ENCODE measurements at places on chromosomes 7 and 10.
A peak's percentile ranks its signal among the peaks of the same experiment; 100 is the strongest.

DNA sequence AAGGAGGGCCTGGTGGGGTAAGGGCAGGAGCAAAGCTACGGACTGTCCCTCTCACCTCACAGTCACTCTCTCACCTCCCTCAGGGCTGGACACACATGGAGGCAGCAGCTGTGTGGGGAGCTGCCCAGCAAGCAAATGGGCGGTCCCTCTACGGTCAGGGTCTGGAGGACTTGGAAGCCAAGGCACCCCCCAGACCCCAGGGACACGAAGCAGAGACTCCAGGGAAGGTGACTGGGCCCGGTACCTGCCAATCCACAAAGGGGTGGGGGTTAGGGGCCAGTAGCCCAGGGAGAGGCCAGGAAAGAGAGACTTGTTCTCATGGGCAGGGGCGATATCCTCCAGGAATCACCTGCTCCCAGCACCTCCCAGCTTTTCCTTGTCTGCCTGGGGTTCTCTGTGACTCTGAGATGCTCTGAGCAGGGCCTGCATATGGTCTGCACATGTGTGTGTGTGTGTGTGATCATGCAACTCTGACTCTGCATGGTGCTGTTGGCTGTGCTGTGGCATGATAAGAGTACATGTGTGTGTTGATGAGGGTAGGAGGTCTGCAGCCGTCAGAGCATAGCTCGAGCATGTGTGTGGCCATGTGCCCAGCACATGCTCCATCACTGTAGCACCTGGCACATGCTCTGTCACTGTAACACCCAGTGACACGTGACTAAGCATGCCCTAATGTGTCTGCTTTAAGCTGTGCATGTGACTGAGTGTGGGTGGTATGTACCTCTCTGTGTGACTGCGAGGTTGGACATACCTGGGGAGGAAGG, 4.6 kb upstream of the LDB3 start:
- DNase-seq: no peak

DNA sequence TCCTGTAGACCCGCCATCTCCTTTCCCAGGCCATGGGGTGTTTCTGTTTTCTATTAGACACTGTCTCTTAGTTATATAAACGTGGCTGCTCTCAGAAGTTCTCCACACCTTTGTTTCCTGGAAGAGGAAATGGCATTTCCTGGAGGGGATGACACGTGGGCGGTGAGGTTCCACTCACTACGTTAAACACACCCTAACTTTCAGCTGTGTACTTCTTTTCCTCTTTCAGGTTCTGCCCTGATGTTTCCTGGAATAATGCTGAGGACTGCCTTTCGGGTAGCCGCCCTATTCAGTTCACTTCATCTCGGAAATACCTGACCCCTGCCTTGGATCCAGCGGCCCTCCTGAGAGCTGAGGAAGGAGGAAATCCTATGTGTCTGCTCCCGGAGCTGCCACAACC, 3.4 kb upstream of the PRKCQ start:
- DNase-seq: no peak

- no peak for DNase-seq
Measured at GRCh38 chr10:19683356-19683755, 132.9 kb upstream of the PLXDC2 start.

- DNase-seq: no peak
Measured at GRCh38 chr7:97015756-97016380, 8.8 kb downstream of the DLX5 start.

- DNase-seq: no peak
Measured at GRCh38 chr10:8316284-8316683, 261.8 kb downstream of the GATA3 start.

DNA sequence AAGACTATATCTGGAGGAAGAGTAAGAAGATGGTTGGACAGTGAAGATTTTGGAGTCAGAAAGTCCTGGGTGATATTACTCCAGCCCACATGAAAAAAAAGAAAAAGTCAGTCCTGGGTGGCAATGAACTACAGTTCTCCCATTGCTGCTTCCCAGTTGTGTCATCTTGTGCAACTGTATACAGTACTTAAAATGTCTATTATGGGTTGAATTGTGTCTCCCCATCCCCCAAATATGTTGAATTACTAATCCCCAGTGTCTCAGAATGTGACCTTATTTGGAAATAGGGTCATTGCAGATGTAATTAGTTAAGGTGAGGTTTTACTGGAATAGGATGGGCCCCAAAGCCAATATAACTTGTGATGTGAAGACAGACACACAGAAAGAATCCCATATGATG, 15.6 kb downstream of the SEC23IP start:
- DNase-seq: no peak

- no peak for DNase-seq
Measured at GRCh38 chr7:78140109-78140508, 341.5 kb downstream of the PHTF2 start.

GRCh38 chr7:125814100-125814499, 884.5 kb upstream of the POT1 start:
- DNase-seq: no peak

- no peak for DNase-seq
Measured at GRCh38 chr10:31602541-31603234, 283.7 kb downstream of the ZEB1 start.

DNA sequence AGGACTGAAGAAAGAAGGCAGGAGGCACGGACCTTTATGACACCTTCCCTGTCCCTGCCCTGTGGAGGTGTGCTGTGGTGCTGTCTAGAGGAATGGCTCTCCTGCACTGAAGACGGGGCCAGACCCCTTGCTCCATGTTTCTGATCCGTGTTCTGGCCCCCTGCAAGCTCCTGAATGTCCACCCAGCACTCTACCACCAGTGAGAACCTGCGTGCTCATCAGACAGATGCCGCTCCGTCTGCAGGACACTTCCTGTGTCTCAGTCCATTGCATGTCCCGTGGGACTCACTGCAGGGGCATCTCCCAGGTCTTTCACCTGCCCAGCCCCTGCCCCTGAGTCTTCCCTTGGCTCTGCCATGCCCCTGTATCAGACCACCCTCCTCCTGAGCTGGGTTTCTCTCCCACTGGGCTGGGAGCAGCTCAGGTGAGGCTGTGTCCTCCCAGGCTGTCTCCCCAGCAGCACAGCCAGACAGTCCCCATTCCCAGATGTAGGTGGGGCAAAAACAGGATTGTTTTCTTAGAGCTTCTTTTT, 278.3 kb upstream of the ZNF32 start:
- no peak for DNase-seq

DNA sequence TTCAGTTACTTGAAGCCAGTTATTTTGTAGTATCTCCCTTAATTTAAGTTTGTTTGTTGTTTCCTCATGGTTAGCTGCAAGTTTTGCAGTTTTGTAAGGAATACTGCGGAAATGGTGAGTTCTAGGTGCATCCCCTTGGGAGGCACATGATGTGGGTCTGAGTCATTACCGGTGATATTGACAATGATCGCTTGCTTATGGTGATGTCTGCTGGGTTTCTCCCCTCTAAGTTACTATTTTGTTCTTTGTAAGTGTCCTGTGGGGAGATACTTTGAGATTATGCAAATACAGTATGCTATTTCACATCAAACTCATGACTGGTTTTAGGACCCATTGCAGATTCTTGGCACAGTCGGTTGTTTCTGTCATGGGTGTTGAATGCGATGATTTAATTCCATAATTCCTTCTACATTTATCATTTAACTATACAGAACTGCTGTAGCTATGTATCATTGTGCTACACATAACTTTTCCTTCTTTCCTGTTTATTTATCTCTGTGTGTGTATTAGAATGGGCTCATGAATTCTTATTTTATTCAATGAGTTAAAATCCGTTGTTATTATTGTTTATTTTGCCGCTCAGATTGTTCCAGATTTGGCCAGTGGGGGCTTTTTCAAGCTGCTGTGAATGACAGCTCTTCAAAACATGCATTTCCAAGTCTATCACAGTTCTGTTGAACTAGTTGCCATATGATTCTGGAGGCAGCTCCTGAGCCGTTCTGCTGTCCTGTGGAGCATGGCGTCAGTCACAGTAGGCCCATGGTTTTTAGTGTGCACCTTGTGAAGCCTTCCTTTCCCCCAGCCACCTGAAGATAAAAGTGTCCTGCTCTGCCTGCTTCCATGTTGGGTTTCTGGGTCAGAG, 18.4 kb downstream of the TSPAN14 start:
- peak; percentile 39 for DNase-seq

- no peak for DNase-seq
Measured at GRCh38 chr7:12256090-12256489, 45.0 kb downstream of the TMEM106B start.

DNA sequence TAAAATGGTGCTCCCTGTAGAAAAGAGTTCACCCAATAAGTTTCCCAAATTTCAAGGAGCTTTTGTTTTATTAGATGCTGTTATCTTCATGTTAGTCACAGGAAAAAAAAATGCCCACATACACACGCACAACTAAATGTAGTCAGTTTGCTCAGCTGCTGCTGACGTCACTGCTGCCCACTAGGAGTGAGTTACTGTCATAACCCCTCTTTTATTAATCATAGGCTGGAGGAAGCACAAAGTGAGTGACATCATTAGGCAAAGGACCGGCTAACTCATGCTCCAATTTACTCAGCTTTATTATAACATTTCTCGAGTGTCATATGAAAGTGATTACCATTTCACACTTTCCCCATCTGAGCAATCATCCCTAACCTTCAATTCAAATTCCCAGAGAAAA, 6.7 kb upstream of the INHBA start:
- no peak for DNase-seq

GRCh38 chr10:103737735-103738367, 117.5 kb downstream of the SH3PXD2A start:
- DNase-seq: no peak

GRCh38 chr10:72765051-72765745, 73.3 kb downstream of the MCU start:
- no peak for DNase-seq

DNA sequence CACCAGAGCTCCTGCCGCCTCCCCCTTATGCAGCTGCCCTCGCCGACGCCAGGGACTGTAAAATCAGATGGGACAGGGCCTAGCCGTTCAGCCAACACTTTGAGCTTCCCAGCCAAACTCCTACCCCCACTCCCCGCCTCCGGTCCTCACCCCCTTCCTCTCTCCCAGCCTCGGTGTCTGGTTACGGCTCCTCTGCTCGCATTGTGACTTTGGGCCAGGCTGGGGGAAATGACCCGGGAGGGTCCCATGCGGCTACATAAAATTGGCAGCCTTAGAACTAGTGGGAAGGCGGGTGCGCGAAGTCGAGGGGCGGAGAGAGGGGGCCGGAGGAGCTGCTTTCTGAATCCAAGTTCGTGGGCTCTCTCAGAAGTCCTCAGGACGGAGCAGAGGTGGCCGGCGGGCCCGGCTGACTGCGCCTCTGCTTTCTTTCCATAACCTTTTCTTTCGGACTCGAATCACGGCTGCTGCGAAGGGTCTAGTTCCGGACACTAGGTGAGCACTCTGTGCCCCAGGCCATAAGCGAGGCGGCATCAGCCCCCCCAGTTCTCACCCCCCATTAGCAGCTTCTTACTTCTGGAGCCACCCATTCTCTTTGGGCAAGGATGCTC, at the start of gene KAZALD1:
Gene KAZALD1 (plus strand): TSS at position 366 of the 608 bp plus-strand sequence. CDS start 604 bp downstream, outside the sequence.
- DNase-seq: no peak

DNA sequence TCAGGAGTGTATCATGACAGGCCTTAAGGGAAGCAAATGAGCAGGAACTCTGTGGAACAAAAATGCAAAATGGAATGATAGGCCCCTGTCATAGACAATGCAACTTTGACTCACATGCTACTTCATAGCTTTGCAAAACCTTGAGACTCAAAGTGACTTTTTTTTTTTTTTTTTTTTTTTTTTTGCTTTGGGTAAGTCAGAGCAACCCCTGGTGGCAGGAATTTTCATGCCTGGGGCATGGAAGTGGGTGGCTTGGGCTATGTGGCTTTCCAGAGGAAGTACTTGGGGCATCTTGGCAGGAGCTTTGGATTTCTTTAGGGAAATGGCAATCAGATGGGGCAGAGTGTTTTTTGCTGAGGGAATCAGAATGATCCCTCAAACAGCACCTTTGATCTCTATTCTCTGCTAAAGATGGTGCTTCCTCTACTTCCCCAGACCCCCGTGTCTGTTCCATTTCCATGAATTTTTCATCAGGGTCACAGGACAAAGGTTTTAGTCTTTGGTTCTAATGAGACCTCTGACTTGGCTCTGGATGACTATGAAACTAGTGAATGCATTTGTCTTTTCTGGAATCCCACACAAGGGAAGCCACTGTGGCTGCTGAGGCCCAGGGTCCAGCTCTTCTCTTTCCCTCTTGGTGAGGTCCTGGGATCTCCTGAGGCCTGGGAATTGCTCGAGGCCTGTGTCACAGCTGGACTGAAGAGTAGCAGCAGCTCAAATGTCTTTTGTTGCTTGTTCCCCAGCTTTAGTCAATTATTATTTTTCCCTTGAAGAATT, 62.8 kb downstream of the TACC2 start:
- no peak for DNase-seq

DNA sequence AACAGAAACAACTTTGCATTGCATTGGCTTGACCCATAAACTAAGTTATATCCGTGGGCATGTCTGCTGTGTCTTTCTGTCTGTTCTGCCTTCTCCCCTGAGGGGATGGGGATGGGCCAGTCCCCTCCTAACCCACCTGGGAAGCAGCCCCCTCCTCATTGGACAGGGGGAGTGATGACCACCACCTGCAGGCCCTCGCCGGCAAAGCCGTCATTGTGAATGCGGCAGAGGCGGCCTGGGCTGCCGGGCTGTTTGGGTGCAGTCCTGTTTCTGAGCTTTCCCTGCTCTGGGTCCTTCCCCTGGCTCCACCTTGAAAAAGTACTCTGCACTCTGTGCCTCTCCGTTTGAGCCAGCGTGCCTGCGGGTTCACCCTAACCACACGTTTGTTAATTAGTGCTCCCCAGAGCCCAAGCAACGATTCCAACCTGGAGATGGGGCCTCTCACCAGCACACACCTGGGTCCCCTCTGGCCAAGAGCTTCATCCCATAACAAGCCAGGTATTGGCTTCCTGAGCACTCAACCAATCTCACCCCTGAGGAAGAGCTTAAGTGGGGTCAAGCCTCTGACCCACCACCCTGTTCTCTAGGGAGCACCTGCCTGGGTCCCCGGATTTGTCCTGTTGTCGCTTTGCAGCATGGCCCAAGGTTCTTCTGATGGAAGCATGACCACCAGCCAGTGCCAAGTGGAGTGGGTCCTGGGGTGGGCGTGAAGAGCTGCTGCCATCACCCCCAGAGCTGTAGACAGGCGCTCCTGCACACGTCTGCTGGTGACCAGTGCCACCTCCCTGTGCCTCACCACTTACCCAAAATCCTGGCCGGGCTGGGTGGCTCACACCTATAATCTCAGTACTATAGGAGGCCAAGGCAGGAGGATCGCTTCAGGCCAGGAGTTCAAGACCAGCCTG, 39.4 kb upstream of the ZMIZ2 start:
- no peak for DNase-seq

DNA sequence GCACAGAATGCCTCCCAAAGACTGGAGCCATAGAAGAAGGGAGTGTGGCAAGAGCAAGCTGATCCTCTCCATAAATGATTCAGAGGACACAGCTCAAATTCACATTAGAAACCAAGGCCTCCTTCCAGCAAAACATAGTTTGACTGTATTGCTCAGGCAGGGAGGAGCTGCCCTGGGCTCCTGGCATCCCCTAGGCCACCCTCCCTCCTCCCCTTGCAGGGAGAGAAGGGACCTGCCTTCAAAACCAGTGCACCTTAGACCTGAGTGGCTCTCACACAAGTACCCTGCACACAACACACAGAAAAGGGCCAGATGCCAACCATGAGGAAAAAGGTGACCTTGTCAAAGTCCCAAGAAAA, 64.7 kb downstream of the CREB3L2 start:
- DNase-seq: no peak
